ENCODE measurements at places on chromosomes 11 and 22.
A peak's percentile ranks its signal among the peaks of the same experiment; 100 is the strongest.

DNA sequence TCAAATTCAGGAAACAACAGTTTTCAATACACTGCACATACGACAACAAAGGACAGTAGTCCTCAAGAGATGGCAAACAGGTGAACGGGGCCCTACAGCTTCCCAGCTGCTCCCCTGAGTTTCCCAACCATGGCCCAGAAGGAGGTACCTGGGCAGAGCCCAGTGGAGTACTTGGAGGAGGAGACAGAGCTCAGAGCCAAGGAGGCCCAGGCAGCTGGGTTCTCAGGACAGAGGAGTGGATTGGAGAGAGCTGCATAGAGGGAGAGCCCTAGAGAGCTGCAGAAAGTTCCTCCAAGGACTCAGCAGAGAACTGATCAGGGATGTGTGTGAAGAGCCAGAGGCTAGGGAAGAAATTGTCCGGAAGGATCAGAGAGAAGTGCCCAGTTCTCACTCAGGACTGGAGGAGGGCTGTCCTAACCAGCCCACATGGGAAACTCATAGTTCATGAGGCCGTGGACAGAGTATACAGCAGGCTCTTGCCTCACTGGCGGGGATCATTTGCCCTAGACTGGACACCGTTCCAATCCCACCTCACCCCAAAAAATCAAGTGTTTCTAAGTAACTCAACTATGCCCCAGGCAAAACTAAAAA, 7.6 kb upstream of the ASCL2 start:
- no peak for DNase-seq

- no peak for DNase-seq
These were observed 2.6 kb upstream of the FADS3 start for GRCh38 chr11:61893981-61894380.

GRCh38 chr11:501683-502287, 5.3 kb downstream of the RNH1 start:
- no peak for DNase-seq

DNA sequence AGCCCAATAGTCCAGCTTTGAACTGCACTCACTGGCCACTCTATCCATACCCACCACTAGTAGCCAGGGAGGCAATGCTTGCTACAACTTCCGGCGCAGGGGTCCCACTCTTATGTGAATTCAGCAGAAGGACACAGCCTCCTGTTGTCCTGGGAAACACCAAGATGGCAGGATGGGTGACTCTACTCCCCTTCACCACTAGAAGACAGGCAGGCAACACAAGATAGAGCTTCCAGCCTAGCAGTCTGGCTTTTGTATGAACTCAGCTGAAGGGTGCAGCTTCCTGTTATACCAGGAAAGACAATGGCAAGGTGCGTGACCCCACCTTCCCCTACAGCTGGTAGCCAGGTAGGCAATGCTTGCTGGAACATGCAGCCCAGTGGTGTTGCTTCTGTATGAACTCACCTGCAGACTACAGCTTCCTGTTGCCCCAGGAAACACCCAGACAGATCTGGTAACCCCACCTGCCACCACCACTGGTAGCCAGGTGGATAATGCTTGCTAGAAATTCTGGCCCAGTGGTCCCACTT, 205.2 kb upstream of the KIRREL3 start:
- DNase-seq = no peak

GRCh38 chr11:66073669-66074068, 3.6 kb downstream of the PACS1 start:
- no peak for DNase-seq

- DNase-seq = no peak
These were observed 926 bp downstream of the PRR5L start for GRCh38 chr11:36296884-36297543.

- DNase-seq = peak; percentile 26
These were observed at the start of gene GRAMD1B for GRCh38 chr11:123429913-123430720. Gene GRAMD1B (plus strand): TSS chr11:123430269. CDS start chr11:123430793, 524 bp downstream.

DNA sequence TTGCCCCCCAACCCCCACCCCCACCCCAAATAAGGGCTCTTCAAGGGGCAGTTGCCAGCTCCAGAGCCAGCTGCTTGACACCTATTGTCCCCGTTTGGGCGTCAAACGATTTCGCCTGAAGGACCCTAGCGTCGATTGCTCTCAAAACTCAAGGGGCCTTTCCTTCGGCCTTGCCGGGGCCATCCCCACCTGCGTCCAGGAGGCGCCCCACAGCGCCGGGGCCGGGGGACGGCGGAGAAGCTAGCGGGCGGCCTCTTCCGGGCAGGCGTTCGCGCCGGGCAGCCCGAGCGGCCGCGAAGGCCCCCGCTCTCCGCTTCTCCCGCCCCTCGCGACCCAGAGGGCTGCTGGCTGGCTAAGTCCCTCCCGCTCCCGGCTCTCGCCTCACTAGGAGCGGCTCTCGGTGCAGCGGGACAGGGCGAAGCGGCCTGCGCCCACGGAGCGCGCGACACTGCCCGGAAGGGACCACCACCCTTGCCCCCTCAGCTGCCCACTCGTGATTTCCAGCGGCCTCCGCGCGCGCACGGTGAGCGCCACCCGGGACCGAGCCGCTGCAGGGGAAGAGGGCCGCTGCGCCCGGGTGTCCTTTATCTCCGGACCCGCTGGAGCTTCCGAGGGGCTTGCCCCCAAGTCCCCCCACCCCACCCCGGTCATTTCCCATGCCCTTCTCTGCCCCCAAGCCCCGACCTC, at the start of gene CAPRIN1:
Gene CAPRIN1, plus strand, starts transcription at position 383 of the 687 bp plus-strand sequence. CDS start 690 bp downstream, outside the sequence.
- DNase-seq = peak; percentile 96

DNA sequence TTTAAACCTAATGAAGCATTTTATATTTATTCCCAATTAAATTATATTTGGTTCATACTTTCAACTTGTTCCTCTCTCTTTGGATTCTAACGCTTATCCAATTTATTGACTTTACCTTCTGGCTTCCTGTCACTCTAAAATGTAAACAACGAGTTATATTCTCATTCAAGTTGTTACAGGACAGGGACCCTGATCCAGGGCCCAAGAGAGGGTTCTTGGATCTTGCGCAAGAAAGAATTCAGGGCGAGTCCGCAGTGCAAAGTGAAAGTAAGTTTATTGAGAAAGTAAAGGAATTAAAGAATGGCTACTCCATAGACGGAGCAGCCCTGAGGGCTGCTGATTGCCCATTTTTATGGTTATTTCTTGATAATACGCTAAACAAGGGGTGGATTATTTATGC, 405.6 kb upstream of the API5 start:
- no peak for DNase-seq

DNA sequence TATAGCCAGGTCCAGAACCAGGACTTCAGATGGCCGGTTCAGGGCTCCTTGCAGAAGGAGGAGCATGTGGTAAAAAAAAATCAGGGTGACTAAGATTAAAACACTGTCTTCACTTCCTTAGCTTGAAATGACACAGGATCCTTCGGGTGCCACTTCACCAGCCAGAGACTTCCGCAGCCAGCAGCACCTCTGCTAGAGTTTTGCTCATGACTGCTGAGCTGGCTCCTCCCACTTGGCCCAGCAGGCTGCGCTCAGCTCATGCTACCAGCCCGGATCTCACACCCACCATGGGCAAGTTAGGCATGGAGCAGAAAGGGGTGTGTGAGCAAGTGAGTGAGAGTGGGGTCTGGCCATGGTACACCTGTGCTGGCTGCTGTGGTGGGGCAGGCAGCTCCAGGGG, 6.6 kb upstream of the MS4A18 start:
- no peak for DNase-seq

DNA sequence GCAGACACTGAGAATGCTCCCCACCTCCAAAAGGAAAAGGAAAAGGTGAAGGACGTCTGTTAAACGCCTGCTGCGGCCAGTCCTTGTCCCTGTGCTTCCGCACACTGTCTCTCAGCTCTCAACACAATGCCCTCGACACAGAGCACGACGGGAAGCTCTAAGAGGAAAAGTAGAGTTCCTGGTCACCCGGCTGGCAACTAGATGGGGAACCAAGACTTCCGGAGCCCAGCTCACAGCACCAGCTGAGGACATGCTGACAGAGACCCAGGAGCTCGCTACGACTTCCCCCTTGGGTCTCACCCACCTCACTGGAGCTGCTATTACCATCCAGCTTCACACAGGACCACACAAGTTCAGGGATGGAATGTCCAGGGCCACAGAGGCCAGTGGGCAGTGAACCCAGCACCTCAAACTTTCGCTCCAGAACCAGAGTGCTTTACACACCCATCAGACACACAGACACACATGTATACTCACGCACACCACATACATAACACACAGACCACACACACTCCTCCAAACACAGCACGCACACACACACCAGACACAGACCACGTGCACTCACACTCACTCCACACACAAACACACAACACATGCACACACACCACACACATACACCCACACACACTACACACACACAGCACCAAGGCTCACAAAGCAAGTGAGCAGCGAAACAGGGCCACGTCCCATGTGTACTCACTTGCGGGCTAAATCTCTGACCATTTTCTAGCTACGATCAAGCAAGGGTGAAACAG, 9.6 kb downstream of the SULT4A1 start:
- no peak for DNase-seq

DNA sequence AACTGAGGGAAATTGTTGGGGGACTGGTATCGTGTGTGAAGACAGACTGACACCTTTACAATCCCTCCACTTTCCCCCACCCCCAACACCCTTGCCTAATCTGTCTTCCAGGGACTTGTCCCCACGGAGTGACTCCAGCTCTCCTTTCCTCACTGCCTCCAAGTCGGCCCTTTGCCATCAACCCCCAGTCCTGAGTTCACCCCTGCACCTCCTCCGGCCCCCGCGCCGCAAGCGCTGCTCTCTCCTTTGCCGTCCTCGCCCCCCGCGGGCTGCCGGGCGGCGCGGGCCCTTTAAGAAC, 183 bp upstream of the ABCG4 start:
- no peak for DNase-seq

- DNase-seq = peak; percentile 28
These were observed 749 bp downstream of the VWA5A start for GRCh38 chr11:124115782-124116616.

DNA sequence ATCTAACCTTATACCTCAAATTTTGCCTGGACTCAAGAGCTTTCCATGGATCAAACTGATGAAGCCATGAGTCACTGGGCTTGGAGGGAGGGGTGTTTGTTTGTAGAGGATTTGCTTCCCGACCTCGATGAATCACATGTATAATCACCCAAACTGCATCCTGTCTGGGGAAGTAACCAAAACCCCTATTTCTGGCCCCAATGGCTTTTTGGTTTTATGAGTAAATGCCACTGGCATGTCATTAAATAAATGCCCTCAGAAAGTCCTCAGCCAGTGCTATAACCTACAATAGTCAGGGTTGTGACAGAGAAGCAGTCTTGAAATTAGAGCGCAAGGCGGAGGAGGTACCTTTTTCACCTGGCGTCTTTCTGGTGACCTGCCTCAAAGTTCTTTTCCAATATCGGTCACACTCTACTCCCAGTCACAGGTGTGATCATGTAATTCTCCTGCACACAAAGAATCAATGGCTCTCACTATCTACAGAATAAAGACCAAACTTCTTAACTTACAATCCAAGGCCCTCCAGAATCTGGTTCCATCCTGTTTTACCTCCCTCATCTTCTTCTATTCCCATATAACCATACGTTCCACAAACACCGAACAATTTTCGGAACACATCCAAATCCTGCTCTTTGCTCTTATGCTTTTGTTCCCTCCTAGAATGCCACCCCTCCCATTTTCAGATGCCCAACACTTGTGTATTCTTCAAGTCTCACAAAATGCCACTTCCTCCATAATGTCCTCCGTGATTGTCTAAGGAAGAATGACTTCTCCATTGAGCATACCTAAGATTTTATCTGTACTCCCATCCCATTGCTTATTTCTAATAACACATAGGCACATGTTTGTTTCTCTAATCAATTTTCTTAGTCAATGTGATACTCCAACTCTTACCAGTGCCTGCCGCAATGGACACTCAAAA, 81.3 kb upstream of the BLID start:
- no peak for DNase-seq

DNA sequence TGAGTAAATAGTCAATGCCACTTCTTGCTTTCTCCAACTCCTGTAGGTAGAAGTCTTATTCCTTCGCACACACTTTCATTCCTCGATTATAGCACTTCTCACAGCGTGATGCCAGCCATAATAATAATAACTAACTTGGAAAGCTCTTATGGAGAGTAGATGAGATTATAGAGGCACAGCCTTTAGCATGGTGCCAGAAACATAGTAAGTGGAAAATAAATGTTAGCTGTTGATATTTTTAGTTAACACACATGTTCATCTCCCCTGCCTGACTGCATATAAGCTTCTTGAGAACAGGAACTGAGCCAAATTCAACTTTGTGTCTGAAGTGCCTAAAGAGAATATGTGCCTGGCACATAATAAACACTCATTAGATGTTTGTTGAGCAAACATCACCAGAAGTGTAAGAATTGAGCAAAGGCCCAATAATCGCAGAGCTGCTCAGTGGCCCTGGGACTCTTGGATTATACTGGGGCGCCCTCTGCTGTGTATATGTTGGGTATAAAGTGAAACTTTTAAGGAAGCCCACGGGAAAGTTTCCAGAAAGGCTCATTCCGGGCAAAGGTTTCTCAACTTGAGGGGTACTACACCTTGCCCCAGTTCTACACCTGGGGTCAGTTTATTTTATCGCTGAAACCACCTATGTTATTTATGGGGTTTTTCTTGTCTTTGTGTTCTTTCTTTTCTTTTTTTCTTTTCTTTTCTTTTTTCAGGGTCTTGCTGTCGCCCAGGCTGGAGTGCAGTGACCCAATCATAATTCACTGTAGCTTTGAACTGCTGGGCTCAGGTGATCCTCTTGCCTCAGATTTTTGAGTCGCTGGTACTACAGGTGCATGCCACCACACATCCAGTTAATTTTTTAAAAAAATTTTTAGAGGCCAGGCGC, 22.3 kb downstream of the SLN start:
- DNase-seq = peak; percentile 56

GRCh38 chr11:69822676-69823494, 3.7 kb upstream of the FGF3 start:
- no peak for DNase-seq

GRCh38 chr11:19121646-19122045, 4.7 kb downstream of the ZDHHC13 start:
- DNase-seq = no peak

- DNase-seq = no peak
These were observed 270.6 kb downstream of the FAT3 start for GRCh38 chr11:92495107-92495793.

DNA sequence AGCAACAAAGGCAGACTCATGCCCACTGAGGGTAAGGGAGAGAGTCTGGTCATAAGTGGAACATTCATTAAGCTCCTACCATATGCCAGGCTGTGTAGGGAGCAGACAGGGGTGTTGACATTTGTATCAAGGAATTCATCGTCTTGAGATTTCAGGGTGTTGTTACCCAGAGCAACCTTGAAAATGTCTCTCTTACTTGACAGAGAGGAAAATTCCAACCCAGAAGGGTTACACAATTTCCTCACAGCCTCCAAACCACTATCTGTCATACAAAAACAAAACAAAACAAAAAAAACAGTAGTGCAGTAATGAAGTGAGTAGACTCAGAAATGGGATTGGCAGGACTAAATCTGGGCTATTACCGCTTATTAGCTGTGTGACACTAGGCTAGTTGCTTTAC, 113.2 kb downstream of the MIAT start:
- no peak for DNase-seq
